ENCODE measurements at places on chromosomes 12 and 14.
A peak's percentile ranks its signal among the peaks of the same experiment; 100 is the strongest.

GRCh38 chr12:122356192-122356635 lies 66.3 kb downstream of the CLIP1 start:
- no peak for DNase-seq

DNA sequence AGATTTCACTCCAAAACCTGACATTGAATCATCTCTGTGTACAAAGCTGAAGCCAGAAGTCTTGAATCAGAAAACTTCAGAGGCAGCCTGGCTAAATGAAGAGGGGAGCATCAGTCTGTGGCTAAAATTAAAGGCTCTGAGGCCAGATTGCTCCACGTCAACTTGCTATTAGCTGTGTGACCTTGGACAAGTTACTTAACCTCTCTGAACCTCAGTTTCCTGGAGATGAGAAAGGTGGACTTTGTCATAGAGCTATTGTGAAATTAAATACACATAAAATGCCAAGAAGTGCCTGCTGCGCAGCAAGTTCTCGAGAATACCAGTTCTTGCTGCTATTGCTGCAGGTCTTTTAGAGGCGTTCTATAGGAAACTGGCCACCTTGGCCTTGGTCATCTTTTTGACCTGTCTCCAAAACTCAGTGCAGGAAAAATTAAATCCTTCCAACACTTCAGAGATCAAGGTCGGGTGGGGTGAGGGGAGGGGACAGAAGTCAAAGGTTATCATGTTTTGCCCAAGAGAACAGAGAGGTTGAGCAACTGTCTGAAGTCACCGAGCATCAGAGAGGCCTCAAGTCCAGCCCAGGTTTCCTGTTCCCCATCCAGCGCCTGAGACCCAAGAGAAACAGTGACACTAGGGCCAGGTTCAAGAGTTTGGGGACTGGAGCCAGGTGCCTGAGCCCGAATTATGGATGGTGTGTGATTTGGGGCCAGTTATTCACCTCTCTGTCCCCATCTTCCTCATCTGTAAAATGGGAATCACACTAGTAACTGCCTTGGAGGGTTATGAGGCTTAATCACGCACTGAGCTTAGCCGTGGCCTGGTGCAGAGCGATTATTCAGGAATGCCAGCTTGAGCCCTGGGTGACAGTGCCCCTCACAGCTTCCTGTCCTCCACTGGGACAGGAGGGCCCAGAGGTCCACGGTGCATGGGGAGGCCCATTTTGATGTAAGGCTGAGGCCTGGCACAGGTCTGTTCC lies 1.1 kb downstream of the SERPINA1 start:
- DNase-seq, result no peak

GRCh38 chr12:52015532-52016041 lies 8.8 kb downstream of the TAMALIN start:
- no peak for DNase-seq

GRCh38 chr12:26798640-26799039 lies 34.4 kb downstream of the ITPR2 start:
- DNase-seq, result no peak

DNA sequence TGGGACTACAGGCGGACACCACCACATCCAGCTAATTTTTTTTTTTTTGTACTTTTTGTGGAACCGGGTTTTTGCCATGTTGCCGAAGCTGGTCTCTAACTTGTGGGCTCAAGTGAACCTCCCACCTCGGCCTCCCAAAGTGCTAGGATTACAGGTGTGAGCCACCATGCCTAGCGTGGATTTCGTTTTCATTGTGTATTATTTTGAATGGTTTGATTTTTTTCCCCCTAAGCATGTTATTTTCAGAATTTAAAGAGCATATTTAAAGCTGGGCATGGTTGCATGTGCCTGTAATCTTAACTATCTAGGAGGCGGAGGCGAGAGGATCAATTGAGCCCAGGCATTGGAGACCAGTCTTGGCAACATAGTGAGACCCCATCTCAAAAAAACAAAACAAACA lies 13.1 kb downstream of the TMEM63C start:
- DNase-seq, result no peak

- DNase-seq, result no peak
These were observed 376.1 kb upstream of the SFSWAP start for GRCh38 chr12:131334835-131335234.

GRCh38 chr12:129727100-129727499 lies 176.7 kb downstream of the TMEM132D start:
- DNase-seq, result no peak

GRCh38 chr14:89268514-89268913 lies 148.5 kb downstream of the FOXN3 start:
- no peak for DNase-seq

- DNase-seq, result no peak
These were observed 139.0 kb downstream of the SYNE2 start for GRCh38 chr14:63991833-63992232.

GRCh38 chr12:95169368-95169767 lies 47.9 kb downstream of the FGD6 start:
- no peak for DNase-seq

DNA sequence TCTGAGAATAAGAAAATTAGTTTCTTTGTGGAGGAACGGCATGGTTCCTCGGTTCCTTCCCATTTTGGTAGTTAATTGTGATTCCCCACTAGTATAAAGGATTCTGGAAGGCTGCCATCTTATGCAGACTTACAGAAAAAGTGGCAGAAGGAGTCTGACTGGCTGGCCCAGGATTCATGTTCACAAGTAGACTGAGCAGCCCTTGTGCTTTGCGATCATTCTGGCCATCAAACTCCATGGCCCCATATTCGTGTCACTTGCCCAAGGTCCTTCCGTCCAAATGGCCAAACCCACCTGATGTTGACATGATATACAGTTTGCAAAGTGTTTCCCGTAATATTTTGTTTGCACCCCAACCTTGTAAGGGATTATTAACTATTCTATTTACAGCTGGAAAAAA lies 297.2 kb upstream of the AMIGO2 start:
- DNase-seq, result no peak

- no peak for DNase-seq
These were observed 9.4 kb upstream of the LRP1-AS start for GRCh38 chr12:57156701-57157403.

GRCh38 chr14:91953170-91953985 lies 5.9 kb upstream of the FBLN5 start:
- no peak for DNase-seq

GRCh38 chr14:96393071-96393691 lies 1.3 kb downstream of the AK7 start:
- DNase-seq, result no peak

GRCh38 chr12:58967561-58967960 lies 47.3 kb upstream of the LRIG3 start:
- DNase-seq, result no peak

DNA sequence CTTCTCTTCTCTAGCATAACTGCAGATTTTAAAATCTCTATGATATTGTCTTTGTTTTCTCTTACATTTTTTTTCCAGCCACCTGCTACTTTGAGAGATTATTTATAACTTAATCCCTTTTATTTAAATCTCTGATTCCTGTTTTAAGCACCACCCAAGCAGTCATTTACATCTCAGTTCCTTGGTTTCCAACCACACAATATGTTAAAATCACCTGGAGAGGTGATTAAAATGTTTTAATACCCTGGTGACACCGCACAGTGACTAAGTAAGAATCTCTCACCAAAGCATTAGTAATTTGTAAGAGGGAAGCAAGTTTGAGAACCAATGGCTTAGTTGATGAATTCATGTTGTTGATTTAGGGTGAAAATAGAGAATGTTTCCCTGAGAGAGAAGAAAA lies 849.8 kb downstream of the TMTC2 start:
- DNase-seq, result no peak

- no peak for DNase-seq
These were observed 24.5 kb downstream of the WDR20 start for GRCh38 chr14:102164241-102164641.

DNA sequence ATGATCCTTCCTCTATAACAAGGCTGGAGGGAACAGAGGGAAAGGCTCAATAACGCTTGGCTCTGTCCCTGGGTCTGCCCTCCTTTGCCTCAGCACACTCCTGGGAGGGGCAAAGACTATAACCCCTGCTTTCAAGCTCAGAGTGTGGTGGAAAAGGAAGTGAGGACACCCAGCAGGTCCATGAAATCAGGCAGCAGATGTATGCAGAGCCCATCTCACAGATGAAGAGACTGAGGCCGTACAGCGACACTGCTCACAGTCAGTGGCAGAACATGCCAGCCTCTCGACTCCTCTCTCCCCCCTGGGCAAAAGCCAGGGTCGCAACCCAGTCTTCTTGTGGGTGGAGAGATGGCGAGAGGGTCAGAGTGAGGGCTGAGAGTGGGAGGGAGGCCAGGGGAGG lies 39.8 kb downstream of the SLC6A12 start:
- no peak for DNase-seq

GRCh38 chr12:117404203-117404853 lies 42.9 kb upstream of the NOS1 start:
- no peak for DNase-seq

DNA sequence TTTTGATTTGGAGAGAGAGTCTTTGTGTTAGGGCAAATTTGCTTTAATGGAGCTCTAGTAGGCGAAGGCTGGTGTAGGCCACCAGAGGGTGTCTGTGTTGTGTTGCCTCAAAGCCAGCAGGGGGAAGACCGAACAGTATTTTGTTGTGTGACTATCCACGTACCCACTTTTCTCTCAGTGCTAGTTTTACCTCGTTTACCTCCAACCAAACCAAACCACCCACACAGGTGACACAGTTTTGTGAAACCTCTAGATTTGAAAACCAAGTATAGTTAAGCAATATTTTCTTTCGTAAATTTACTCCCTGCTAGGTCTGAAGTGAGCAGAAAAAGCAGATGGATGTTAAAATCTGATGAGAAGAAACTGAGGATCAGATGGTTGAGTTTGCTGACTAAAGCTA lies 36.3 kb upstream of the NPFF start:
- DNase-seq, result peak; percentile 37

DNA sequence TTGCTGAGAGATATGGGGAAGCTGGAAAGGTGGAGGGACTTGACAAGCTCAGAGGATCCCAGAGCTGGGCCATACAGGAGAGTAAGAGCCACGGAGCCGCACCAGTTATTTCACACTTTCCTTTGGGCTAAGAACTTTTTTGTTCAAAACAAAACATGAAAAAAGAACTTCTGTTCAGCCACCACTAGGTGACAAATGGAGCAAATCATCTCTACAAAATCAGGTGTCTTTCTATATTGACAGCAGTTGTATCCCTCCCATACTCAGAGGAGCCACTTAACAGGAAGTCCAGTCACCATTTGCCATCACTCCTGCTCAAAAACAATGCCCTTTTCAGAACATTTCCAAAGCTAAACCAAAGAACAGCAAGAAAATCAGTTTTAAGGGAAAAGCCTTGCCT lies 70.3 kb upstream of the DBX2 start:
- DNase-seq, result no peak

DNA sequence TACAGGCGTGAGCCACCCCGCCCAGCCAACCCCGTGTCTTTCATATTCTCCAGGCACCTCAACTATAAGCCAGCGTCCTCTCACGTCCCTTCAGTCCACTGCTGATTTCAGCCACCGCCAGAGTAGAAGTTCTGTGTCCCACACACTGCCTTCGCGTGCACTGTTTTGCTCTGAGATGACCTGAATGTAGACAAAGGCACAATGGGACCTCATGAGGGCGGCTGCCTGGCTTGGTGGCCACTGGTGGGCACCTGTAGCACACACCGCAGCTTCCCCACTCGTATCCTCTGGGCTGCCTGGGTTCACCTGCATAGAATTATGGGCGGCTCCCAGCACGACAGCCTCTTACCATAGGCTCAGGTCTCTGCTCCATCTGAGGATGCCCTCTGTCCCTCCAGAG lies 57.2 kb downstream of the GPR68 start:
- no peak for DNase-seq

GRCh38 chr14:99892406-99892805 lies 99.2 kb downstream of the EML1 start:
- no peak for DNase-seq
